HFFc6 (cell line): ENCODE measurements at places on chromosomes 2 and 18.

DNA sequence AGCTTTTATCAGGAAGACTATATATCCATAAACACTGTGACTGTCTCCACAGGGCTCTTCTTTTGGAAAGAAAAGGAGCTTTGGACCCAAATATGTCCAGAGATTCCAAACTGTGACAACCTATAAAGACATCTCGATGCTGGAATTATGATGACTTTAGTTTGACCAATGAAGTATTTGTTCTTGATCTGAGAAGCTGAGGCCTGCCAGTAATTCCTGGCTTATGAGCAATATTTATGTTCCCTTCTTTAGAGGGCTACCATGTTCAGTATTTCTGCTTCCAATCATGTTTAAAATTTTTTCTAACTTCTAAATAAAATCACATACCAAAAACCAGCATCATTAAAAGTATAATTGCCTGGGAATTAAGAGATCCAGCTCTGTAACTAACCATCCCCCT is 41.1 kb downstream of the FEZ2 start:
- DNase-seq, result peak; percentile 81

DNA sequence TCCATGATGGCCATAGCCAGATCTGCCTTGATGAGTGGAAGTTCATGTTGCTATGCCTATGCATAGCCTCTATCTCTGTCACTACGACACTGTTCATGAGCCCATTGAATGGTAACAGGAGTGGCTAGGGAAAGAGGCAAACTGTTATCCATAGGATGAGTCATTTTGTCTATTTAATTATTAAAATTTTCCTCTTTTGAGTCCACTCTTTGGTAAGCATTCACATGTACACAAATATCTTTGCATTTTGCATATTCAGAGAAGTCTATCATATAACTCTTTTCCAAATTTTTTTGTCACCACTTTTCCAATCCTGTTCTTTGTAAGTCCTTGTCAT is 364.4 kb downstream of the KCNJ3 start:
- no peak for DNase-seq

GRCh38 chr2:429575-430254 is 141.8 kb upstream of the ALKAL2 start:
- DNase-seq, result no peak

DNA sequence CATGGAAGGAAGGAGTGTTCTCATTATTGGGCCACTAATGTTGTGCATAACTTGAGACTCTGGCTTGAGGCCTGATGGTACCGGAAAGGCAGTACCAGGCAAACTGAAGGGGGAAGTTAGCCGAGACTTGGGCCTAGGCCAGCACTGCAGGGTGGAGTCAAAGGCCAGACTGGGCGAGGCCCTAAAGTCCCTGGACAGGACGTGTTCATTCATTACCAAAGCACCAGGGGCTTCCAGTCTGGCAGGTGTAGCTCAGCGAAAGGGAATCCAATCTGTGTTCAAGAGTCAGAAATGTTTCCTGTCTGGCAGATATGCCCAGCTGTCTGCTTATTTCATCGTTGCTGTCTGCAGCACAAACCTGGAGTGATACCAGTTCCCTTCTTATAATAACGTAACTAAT is 4.7 kb upstream of the ITSN2 start:
- no peak for DNase-seq

DNA sequence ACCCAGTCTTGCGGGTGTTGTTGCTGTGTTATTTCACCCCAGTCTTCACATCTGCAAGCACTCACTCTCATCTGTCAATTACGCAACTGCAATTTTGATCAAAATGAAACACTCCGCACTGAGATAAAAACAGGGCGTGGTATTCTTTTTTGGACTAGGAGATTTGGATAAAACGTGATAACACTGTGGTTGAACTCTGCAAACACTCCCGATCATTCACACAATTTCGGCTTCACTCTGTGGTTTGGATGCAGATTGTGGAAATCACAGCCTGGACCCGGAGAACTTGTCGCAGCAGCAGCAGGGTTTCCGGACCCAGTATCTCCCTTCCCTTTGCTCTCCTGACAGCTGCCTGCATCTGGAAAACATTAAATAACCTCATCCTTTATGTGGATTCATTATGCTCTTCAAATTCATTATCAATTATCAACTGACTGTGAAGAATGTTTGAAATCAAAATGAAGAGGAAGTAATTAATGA is 49.4 kb upstream of the APCDD1 start:
- no peak for DNase-seq

DNA sequence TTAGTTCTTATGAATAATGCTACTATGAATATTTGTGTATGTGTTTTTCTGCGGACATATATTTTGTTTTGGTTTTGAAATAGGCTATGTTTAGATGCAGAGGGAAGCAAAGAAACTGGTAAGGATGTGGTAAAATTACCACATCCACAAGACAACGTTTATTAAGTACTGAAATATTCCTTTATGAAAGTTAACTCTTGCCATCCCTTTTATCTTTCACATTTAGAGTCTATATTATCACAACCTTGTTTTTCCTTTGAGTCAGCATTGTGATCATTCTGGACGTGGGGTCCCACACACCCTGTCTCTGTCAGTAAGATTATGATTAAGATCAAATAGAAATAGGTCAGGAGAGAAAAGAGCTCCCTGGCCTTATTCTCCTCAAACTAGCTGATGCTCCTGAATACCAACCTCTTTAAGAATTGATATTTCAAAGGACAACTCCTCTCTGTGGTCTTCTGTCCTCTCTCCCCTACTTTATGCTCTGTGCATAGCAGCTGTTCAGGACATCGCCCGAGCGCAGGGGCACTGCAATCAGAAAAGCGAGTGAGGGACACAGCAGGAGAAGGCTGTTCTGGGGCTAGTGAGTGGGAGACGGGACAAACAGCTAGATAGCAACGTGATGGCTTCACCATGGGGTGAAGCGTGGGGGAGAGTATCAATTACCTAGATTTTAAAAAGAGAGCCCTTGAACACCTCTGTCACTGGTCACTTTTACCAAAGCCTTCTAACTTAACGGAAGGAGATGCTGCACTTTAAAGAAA is 12.2 kb downstream of the METAP1D start:
- no peak for DNase-seq

GRCh38 chr18:25310045-25310444 is 41.9 kb downstream of the ZNF521 start:
- DNase-seq, result peak; percentile 55
